Activated naive CD8-positive, alpha-beta T cell treated with anti-CD3 and anti-CD28 coated beads, Interleukin-2, amount 50 U/mL, for 16 hours (primary cell): ENCODE measurements at places on chromosomes 16 and 17.

DNA sequence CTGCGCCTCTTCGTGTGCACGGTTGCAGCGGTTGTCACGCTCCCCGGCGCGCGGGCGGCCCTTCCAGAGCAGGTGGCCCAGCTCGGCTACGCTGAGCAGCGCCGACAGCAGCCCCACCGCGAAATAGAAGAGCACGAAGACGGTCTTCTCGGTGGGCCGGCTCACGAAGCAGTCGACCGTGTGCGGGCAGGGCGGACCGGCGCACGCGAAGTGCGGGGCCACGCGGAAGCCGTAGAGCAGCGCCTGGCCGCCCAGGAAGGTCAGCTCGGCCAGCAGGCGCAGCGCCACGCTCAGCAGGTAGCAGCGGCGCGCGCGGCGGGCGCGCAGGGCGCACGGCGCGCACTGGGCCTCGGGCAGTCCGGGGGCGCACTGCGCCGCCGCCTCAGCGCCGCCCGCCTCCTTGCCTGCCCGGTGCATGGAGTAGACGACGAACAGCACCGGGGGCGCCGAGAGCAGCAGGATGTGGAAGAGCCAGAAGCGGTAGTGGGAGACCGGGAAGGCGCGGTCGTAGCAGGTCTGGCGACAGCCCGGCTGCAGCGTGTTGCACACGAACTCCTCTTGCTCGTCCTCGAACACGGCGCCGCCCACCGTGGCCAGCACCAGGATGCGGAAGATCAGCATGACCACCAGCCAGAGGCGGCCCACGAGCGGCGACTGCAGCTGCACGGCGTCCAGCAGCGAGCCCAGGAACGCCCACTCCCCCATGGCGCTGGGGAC, 1.3 kb downstream of the GJD3 start:
- DNase-seq = no peak

DNA sequence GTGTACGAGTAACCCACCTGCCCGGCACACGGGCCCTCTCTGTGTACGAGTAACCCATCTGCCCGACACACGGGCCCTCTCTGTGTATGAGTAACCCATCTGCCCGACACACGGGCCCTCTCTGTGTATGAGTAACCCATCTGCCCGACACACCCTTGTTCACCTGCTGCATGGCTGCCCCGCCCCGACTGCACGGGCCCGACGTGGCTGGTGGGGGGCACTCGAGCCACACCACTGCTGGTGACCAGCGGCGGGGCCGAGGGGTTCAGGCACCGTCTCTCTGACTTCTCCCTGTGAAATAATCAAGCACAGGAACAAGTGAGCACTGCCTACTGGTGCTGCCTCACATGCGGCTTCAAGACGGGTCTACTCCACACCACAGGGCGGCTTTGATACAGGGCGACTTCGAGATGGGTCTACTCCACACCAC, 22.1 kb downstream of the MAP1LC3B start:
- no peak for DNase-seq

DNA sequence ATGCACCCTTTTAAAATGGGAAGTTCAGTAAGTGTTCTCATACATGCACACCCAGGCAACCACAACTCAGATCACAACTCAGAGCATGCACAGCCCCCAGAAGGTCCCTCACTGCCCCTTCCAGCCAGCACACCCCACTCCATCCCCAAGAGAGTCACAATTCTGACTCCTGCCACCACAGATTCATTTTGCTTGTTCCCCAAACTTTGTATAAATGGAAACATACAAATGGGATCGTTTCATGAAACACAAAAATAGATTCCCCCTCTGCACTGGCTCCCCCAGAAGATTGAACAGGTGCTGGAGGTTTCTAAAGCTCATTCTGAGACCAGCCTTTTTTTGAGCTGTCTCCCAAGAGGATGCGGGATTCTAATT, 3.3 kb upstream of the TNFRSF13B start:
- no peak for DNase-seq

DNA sequence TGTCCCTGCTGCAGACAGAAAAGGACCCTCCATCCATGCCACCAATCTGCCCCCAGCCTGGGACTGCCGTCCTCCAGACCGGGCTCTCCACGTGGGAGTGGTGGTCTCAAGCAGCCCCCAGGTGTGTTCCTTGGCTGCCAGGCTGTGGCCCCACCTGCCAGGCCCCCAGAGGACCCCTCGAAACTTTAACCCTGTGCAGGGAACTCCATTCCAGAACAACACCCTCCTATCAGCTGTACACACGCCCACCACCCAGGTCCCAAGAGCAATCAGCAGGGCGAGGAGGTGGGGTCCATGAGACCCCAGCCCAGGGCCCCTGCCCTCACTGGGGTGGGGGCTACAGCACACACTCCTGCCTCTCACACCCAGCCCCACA, 1.4 kb downstream of the PYCR1 start:
- no peak for DNase-seq

DNA sequence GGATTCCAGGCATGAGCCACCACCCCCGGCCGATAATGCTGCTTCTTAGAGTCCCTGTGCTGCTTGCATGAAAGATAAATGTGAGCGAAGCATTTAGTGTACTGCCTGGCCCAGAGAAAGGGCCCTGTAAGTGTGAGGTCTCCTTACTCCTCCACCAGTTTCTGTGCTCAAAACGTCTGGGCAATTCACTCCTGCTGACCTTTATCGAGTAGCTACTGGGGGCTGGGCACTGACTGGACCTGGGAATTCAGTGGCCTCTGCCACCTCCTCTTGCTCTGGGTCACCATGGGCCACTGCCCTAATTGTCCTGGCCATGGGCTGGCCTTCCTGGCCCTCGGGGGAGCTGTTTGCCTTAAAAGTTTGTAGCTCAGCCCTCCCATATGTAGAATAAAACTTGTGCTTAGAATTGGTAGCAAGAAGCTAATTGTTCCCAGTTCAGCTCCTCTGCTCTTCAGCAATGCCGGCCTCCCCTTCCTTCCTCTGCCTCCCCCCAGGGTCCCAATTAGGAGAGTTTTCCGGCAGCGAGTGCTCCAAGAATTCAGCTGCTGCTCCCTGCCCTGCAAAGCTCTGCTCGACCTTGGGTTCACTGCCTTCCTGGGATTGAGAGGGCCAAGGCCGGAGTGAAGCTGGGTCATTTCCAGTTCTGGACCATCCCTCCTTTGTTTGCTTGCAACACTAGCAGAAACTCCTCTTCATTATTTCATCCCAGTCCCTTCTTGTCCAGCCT, 98.9 kb upstream of the CDC42EP4 start:
- no peak for DNase-seq
